ENCODE measurements at places on chromosomes 11 and 22. TPM values are rescaled to one million over a fixed set of nuclear protein-coding genes. Genes with fewer than 3 reads are reported as not detected.

GRCh38 chr11:119844808-119845207 lies 115.8 kb upstream of the NECTIN1 start:
- H3K27ac ChIP-seq: no peak overlapping the region
- no peaks in the 10 kb centered on the region for H3K36me3 ChIP-seq
- no peak for DNase-seq
- H3K4me3 ChIP-seq: no peak overlapping the region

DNAJC24 gene
- total RNA-seq: 11.0 TPM

DNA sequence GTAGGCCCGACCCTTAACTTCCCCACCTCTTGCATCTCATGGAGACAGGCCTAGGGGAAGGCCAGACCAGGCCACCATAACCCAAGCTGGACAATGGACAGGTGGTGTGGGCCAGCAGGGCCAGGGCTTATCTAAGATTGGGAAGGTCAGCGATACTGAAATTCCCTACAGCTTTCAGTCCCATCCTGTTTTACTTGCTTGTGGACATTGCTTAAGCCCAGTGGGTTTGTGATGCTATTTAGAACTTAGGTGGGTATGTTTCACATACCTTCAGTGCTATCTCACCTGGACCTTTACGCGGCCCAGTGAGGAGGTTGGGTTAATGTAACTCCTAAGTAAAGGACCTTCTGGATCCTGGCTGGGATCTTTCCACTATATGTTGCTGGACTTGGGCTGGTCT lies 1.7 kb downstream of the FADS2 start:
- no peaks in the 10 kb centered on the region for H3K27me3 ChIP-seq
- H3K4me1 ChIP-seq: peaks cover 59% of the 10 kb centered on the region
- DNase-seq: no peak
- H3K27ac ChIP-seq: peak overlapping the region; percentile 78
- no peaks in the 10 kb centered on the region for H3K36me3 ChIP-seq

ADAMTS8 gene
- 1.5 TPM for total RNA-seq

CD44 gene
- 869 TPM for total RNA-seq

OR52I2 gene
- total RNA-seq: not detected

GRCh38 chr11:60631944-60632343 lies 67.5 kb upstream of the MS4A8 start:
- no peaks in the 10 kb centered on the region for H3K27me3 ChIP-seq
- H3K27ac ChIP-seq: no peak overlapping the region
- no peak overlapping the region for H3K4me3 ChIP-seq
- no peaks in the 10 kb centered on the region for H3K4me1 ChIP-seq

Data from vagina (tissue), 2 donors.